SW 1271 (cell line): ENCODE measurements at places on chromosomes 11 and 22.

- DNase-seq, result no peak
Measured at GRCh38 chr11:61028135-61028729, 56.8 kb downstream of the CD6 start.

DNA sequence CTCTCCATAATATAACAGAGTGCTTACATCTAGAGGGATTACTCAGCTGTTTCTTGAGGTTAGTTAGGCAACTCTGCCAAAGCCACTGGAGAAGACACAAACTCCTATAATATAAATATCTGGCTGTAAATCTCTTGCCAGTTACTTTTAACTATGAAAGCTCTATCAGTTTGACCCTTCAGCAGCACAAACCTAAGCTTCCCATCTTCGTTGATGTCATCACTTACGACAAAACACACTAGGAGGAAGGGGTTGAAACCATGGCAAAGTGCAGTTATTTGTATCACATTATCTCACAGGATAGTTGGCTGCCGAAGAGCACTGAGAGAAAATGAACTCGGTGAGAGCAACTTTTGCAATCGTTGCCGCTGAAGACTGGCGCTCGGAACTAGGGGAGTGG, 922.1 kb downstream of the OPCML start:
- no peak for DNase-seq

- no peak for DNase-seq
Measured at GRCh38 chr11:110645253-110645652, 67.0 kb downstream of the ARHGAP20 start.

GRCh38 chr11:67548555-67549110, 25.4 kb upstream of the CABP2 start:
- no peak for DNase-seq

- DNase-seq, result no peak
Measured at GRCh38 chr11:18780329-18780728, 11.3 kb downstream of the PTPN5 start.

- DNase-seq, result no peak
Measured at GRCh38 chr11:132904607-132905006, 627.7 kb downstream of the OPCML start.

DNA sequence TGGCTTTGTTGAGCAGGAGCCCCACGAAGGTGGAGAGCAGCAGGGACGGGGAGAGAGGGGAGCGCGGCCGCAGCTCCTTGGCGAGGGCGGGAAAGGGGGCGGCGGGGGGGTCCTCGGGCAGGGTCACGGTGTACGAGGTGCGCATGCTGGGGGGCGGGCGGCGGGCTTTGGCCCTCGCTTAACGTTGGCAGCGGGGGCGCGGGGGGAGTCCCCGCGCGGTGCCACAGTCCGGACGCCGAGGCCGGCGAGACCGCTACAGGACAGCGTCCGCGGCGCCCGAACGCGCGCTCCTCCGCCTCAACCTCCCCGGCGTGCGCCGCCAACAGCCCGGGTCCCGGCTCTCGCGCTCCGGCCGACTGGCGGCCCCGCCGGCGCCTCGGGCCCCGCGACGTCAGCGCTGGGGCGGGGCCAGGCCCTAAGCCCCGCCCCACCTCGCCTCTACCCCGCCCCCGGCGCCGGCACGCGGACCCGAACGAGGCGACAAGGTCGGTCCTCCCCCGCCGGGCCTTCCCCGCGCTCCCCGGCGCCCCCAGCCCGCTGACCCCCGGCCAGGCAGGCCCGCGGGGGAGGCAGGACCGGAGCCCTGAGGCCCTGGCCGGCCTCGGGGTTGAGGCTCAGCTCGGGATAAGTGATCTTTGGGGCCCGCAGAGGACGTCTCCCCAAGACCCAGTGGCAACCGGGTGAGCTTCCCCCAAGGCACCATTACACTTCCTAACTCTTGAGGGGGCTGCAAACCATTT, 17.5 kb downstream of the USP2 start:
- peak; percentile 12 for DNase-seq

DNA sequence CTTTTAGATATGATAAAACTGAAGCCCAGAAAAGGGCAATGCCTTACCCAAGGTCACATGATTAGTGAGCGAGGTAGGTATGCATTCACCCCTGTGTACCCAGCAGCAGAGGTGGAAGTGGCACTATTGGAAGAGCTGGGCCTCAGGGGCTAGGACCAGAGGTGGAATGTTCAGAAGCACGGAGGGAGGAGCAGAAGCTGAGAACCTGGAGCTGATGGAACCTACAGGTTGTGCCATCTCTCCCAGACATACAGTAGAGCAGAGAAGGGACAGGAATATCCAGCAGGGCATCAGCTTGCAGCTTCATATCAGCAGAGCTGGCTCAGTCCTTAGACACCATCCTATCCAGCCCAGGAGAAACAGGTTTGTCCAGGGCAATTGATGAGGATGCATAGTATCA, 14.6 kb upstream of the FCHSD2 start:
- DNase-seq, result no peak

DNA sequence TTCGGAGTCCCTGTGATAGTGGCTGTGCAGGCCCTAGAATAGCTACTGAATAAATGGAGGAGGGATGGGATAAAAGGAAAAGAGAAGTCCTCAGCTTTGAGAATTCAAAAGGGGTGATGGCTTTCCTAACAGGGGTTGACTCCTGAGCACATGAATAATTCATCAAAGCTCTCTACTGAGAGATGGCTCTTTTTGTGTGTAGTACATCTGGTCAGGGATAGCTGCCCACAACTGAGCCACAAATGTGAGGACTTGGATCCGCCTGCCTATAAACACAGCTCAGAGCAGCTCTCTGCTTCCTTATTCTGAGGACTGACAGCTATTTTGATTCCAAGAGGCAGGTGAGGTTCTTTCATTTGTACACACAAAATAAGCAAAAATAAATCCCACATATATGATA, 82.3 kb downstream of the USP35 start:
- no peak for DNase-seq

DNA sequence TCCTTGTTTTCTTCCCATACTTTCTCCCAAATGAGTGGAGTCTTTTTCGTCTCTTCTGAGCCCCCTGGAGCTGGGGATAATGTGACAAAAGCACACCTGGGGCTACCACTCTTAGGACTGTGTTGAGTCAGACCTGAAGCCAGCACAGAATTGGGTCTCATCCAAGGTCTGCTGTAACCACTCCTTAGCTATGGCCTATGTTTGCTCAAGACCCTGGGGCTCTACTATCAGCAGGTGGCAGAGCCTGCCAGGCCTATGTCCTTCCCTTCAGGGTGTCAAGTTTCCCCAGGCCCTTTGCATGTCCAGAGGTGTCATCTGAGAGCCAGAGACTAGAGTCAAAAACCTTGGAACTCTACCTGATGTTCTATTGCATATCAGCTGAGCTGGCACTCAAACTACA, 335.7 kb downstream of the DDX10 start:
- no peak for DNase-seq

DNA sequence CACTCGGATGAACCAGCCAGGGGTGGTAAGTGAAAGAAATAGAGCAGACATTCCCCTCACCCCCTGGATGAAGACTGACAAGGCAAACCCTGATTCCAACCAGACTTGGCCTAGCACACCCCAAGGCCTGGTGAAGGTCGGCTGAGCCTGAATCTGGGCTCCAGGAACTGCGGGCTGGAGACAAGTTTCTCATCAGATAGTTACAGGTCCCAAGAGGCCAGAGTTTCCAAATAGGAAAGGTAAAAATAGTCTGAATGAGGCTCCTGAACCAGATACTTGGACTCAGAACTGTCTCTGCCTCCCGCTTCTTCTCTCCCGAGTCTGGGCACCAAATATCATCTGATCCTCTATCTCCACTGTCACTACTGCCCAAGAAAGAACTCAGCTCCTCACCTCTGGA, 7.8 kb downstream of the ZMAT5 start:
- DNase-seq, result no peak

- no peak for DNase-seq
Measured at GRCh38 chr22:25482868-25483639, 81.4 kb upstream of the GRK3 start.

DNA sequence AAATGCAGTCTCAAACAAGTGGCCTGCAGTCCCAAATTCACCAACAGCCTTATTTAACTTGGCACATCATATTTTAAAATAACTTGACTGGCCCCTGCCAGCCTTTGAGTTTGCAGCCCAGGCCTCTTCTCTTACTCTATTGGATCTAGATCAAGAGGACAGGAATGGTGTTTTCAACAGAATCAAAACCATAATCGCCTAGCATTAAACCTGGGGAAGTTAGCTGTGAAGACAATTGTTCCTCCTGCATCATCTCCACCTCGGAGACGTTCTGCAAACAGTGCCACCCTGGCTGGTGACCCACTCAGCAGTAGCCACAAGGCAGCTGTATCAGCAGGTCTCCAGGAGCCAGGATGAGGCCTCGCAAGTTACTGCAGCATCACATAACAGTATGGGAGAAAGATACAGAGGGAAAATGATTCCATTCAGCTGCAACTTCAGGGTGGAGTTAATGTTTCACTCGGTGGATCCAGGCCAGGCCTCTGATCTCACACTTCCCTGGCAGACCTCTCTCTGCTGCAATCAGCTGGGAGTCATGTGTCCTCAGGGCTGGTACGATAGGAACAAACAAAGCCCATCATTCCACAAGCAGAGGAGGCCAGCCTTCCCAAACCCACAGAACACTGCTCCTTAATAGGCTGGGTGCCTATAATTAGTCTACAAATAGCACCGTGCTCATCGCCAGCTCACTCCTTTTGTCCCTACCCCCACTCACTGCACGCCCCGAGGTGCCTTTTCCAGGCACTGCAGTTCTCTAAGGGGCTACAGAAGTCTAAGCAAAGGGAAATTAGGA, 18.6 kb upstream of the SCN2B start:
- no peak for DNase-seq

DNA sequence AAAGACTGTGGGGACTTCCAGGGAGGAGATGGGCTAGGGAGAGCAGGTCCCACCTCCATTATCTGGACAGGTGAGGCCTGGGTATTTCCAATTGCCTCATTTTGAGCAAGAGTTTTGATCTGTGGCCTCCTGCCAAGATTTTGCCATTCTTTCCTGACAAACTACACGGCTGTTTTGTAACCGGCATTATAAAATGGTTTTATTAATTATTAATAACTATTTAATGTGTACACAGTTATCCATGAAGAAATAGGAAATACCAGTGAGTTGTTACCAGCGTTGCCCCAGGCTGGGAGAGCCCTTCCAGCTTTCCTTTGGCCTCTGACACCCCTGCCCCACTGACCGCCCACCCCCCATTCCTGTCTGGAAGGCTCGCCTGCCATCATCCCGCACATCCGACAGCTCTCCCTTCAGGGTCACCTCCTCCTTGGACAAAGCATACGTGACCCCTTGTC, 14.9 kb upstream of the SEC14L3 start:
- DNase-seq, result no peak

DNA sequence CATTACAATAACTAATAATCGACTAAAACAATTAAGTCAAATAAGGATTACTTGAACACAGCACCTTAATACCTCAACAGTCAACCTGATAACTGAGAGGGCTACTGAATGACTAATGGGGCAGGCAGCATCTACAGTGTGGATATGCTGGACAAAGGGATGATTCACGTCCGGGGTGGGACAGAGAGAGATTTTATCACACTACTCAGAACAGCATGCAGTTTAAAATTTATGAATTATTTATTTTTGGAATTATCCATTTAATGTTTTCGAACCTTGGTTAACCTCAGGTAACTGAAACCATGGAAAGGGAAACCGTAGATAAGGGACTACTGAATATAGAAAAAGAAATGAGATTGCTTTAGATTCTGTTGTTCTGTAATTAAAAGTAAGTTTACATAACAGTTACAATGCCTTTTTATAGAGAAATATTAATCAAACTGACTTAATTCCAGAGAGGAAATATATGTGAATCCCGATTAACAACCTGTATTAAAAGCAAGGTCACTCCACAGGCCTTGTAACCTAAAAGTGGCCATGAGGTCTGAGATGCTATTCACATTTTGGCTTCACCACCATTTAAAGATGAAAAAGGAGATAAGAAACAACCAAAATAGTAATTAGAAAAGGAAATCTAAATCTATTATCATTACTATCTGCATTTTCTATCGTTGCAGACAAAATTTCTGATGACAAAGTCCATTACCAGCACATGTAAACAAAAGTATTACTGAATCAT, 119.0 kb upstream of the TP53AIP1 start:
- peak; percentile 89 for DNase-seq
